ENCODE measurements at places on chromosomes 6 and 20.

DNA sequence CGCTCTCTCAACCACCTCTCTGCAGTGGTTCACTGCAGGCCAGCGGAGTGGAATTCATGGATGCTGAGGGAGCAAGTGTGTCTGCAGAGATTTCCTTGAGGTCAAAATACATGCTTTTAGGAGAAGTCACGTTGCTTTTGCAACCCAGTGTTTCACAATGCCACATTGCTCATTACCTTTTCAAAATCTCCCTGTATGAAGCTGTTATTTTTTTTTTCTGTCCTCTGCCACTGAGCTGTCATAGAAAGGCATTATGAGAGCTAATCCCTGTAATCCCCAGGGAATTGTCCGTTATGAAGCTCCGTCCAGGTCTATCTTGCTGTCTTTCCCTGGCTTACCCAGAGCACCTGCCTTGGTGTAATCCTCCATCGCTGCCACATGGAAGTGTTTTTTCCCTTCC, 60.5 kb upstream of the SLC22A23 start:
- no peak for DNase-seq

GRCh38 chr6:11427723-11428245, 109.8 kb upstream of the TMEM170B start:
- no peak for DNase-seq

GRCh38 chr20:32248043-32248442, 29.4 kb upstream of the KIF3B start:
- no peak for DNase-seq

GRCh38 chr20:8018958-8019245, 659 bp downstream of the TMX4 start:
- peak; percentile 91 for DNase-seq

GRCh38 chr6:156434795-156435190, 342.4 kb upstream of the ARID1B start:
- DNase-seq = no peak

- no peak for DNase-seq
Observed at GRCh38 chr20:25477014-25477882, 69.8 kb downstream of the GINS1 start.

GRCh38 chr6:21883595-21884328, 290.2 kb downstream of the SOX4 start:
- no peak for DNase-seq

DNA sequence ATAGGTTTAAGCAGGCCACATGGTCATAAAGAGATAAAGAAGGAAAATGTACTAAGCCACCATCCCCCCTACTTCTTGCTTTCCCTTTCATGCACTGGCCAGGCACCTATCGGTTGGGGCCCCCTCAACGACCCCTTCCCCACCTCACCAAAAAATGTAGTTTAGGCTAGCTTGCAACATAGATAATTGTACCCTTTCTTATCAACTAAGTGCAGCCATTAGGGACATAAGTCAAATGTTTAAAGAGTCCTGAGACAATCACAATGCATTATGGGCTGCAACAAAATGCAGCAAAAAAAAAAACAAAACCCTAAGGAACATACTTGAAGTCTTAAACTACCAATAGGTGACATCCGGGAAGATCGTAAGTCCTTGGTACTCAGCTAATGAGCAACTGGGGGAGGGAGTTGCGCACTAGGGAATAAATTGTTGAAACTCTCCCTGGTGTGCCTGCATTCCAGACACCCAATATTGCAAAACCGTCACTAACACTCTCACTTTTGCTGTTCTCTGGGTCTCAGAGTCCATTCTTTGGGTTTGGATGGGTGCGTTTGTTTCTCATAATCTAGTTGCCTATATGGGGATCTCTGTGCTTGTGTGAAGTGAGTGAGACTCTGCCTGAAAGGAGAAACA, 12.4 kb upstream of the HLA-G start:
- no peak for DNase-seq

DNA sequence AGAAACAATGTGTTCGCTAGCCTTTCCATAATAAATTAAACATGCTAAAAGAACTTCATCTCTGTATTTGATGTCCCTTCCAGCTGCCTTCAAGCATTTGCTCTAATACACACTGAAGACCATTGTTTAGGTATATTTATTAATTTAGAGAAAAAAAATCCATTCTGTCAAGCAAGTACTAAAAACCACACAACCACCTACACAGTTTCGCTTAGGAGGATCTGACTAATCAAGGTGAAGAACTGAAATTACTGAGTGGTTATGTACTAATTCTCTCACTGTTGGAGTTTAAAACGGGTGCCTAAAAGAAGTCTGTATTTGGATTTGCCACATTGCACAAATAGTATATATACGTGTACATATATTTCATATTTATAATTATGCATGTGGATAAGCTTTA, 58.9 kb downstream of the GMDS start:
- DNase-seq = no peak

GRCh38 chr6:73792738-73793137, 96.7 kb downstream of the CD109 start:
- DNase-seq = no peak

- no peak for DNase-seq
Observed at GRCh38 chr20:36206641-36207040, 29.6 kb upstream of the AAR2 start.

GRCh38 chr6:23414051-23414445, 712.0 kb upstream of the NRSN1 start:
- peak; percentile 26 for DNase-seq

- no peak for DNase-seq
Observed at GRCh38 chr20:5729348-5729747, 20.9 kb upstream of the SHLD1 start.

DNA sequence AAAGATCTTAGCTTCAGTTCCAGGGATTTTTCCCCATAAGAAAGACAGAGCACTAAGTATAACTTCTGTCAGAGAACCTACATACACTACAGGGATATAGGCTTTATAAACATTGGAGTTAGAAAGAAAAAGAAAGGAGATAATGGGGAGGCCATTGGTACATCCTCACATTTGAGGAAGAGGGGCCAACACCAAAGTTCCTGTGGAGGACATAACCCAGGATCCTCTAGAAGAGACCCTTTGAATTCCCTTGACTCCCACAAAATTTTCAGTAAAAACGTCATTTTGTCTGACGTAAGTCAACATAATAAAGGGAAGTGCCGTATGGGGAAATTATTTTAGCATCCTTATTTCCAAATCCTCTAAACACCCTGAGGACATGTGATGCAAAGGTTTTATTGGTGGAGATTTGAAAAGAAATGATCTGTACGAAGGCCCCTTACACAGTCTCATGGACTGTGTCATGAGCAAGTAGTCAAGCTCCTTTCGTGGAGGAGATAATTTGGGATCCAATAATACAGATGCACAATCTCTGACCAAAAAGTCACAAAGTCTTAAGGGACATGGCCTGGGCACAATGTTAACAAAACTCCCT, 33.2 kb downstream of the HLA-DRA start:
- no peak for DNase-seq

DNA sequence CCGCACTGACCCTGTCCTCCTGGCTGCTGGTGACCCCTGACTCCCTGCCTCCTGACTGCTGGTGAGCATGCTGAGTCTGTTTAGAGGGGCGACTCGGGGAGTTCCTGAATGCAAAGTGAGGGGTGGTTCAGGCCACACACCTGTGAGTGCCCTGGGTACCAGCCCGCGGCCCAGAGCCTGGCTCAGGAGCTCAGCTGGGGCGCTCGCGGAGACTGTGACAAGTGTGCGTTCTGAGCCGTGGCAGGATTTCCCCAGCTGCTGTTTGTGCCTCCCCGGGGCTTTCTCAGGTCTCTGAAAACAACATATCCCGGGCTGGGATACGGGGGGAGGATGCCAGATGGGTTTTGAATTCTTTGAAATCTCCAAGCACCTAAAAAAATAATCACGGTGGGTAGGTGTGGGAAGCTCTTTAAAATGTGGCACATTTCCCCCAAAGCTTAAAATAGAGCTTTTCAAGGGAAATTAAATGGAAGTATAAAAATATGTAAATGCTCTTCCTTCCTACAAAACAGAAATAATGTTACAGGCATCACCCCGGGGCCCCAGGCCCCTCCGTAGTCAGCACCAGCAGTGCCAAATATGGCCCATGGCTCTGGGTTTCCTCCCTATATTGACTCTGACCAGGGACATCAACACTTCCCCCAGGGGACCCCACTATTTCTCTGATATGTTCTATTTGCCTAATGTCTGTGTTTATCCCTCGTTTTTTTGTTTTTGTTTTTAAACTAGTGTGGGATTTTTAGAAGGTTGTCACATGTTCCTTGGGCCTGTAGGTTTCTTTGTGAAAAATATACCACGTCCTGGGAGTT, 49.9 kb upstream of the TAGAP start:
- DNase-seq = no peak

DNA sequence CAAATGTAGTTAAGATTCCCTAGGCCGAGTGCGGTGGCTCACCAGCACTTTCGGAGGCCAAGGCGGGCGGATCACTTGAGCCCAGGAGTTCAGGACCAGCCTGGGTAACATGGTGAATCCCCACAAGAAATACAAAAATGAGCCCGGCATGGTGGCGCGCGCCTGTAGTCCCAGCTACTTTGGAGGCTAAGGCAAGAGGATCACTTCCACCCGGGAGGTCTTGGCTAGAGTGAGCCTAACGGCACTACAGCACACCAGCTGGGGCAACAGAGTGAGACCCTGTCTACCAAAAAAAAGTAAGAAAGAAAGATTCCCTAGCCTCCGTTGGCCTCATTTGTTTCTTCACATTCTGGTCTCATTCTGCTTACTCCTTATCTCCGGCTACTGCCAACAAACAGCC, 1.2 kb downstream of the ESF1 start:
- DNase-seq = no peak

DNA sequence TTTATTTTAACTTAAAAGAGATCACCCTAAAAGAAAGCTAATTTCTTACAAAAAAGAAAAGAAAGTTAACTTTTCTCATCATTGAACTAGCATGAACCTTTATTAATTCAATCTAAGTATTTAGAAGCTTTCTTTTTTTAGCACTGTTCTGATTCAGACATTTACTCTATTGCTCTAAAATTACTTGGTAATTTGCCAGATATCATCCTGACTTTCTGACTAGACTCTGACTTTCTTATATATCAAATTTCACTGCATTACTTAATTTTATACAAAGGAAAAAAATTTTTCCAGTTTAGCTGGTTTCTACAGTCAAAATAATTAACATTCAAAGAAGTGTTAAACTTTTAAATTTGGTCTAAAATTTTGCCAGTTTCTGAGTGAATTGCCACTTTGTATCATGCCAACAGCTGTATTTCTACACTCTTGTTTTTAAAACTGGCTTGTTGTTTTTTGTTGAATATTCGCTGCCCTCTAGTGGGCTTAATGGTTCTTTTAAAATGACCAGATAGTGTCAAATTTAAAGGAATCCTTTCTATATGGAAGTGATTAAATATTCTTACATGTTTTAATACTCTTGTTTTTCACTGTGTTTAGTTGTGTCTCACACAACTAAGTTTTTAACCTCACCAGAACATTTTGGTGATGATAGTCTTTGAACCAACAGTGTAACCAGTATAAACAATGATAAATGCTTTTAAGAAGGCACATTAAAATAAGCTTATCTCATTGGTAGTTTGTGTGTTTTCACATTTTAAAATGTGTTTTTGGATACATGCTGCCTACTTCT, 102.0 kb downstream of the POPDC3 start:
- peak; percentile 31 for DNase-seq

GRCh38 chr20:19918965-19919329, 98.2 kb upstream of the NAA20 start:
- no peak for DNase-seq

DNA sequence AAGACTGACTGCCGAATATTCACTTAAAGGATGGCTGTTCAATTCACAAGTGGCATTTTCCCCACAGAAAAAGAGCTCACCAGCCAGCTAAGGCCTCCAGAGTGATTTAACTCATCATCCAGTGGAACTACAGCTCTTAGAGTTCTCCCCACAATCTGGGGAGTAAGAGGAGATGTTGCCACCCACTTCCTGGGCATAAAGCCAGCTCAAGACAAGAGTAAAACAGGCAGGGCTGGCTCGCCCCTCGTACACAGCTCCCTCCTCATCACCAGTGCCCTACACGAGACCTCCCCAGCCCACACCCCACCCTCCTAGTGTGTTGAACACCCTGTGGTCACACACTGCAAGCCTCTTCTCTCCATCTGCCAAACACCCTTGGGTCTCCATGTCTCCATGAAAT, 47.2 kb upstream of the IPCEF1 start:
- DNase-seq = peak; percentile 25

- DNase-seq = no peak
Observed at GRCh38 chr6:149974825-149975224, 11.1 kb downstream of the ULBP1 start.

DNA sequence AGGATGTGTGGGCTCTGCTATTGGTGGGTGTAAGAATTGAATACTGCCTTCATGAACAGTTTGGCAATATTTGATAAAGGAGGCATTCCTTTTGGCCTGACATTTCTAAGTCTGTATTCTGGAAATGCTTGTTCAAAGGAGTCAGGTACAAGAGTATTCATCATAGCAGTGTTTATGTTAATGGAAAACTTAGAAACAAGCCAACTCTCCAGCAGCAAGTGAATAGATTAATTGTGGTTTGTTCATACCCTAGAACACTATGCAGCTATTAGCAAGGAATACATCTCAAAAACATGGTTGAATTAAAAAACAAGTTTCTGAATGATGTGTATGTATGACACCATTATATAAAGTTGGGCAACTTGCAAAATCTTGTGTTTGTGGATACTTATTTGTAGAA, 195.8 kb downstream of the ZFAND3 start:
- DNase-seq = no peak

GRCh38 chr6:124963831-124964763, 1.9 kb downstream of the RNF217 start:
- DNase-seq = no peak

- no peak for DNase-seq
Observed at GRCh38 chr6:89834884-89835792, 5.5 kb downstream of the CASP8AP2 start.

DNA sequence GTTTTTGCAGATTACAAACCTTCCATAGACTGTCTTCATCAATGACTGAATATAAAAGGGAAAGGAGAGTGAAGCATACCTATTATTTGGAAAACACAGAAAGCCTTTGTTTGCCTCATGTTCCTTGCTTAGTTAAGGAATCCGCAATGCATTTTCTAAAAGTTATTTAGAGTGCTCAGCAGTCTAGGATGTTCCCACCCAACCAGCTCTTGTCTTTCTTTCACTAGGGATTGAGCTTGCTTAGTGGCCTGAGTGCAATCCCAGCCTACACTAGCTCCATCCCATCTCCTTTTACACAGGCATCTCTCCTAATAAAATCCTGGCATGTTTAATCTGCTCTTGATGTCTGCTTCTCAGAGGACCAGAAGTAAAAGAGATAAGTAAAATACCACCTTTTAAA, 850.5 kb upstream of the GJE1 start:
- DNase-seq = no peak

- DNase-seq = no peak
Observed at GRCh38 chr6:119620846-119621555, 271.4 kb upstream of the MAN1A1 start.

- DNase-seq = no peak
Observed at GRCh38 chr6:12751694-12752325, 35.2 kb downstream of the PHACTR1 start.

DNA sequence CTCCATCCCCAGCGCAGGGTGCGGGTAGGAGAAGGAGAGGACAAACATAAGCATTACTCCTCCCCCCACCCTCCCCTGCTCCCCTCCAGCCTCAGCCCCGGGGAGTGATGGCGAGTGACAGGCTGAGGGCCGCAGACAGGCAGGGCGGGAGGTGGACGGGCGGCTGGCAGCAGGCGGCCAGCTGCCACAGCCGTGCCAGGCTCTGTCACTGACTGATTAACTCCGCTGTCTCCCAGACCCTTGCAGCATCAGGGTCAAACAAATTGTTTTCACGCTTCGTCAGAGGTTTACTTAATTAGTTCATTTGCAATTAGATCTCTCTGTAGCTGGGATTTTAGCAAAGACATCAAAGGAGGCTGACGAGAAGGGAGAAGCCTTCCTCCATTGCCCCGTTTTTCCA, 41.9 kb downstream of the FOXP4 start:
- DNase-seq = peak; percentile 76

GRCh38 chr6:83505356-83505755, 7.0 kb upstream of the PRSS35 start:
- DNase-seq = no peak

Data from SK-N-SH (cell line).